Fibroblast of the aortic adventitia (primary cell): ENCODE measurements at places on chromosomes 5 and 9. TPM values are rescaled to one million over a fixed set of nuclear protein-coding genes. Genes with fewer than 3 reads are reported as not detected.

- peak; percentile 48 for DNase-seq
Observed at GRCh38 chr5:60492958-60493357, 207.0 kb downstream of the DEPDC1B start.

- no peak for DNase-seq
Observed at GRCh38 chr5:119840175-119840574, 210.8 kb downstream of the FAM170A start.

DNA sequence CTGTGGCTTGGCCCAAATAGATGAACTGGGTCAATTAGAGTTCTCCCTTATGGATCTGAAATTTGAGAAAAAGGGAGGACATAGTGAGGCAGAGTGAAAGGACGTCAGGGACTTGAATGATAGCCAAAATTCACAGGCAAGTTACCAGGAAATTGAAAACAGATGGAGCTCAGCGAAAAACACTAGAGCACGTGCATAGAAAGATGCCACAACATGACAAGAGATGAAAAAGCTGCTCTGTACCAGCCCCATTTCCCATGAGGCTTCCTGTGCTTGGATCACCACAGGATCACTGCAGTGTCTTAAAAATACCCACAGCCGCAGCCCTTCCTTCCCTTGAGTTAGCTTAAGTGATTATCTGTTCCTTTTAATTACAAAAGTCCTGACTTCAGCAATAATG, 39.0 kb upstream of the HOMER1 start:
- DNase-seq = peak; percentile 59

DNA sequence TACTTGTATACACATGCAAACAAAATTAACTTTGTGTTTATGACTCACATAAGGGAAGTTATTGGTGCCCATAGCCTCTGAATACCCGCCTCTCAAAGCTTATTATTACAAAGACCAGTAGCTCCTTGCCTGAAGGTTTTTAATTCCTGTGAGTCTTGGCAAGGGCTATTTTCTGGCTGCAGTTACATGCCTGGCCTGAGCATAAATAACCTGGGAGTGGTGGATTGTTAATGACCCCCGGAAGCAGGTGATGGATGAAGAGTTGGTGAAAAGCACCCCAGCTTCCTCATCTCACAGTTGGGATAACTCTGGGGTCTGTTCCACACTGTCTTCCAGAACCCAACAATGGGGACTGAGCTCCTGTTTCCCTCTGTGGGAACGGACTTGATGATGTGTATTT, 594.5 kb downstream of the PDE4D start:
- DNase-seq = no peak

DNA sequence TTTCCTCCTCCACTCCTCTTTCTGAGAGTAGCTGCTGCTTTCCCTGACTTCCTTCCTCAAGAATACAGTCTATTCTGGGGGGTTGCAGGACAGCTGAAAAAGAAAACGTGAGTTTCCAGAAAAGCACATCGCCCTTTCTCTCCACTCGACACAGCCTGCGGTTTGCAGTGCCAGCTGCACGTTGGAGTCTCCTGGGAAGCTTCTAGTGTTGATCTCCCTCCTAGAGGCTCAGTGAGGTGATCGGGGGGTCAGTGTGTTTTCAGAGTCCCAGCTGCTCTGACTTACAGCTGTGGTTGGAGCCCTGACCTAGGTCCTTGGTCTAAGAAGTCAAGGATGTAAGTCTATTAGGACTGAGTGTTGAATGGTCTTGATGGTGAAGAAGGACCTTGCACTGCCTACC, 25.0 kb upstream of the SUSD3 start:
- DNase-seq = no peak

DNA sequence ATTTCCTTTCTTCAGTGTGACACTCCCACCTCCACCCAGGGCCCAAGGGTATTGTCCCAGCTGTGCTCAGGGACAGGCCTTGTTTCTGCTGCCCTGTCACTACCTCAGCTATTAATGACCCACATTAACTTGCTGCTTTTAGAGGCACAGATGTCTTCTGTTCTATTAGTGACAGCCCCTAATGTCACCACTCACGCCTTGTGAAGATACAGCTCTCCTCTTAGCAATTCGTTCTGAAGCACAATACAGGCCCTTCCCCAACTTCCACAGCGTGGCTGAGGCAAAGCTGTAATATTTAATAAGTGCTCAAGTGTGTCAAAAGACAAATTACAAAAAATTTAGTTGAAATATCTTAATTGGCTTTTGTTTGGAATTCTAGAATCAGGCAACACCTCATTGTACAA, 44.7 kb upstream of the HMGCS1 start:
- no peak for DNase-seq

DNA sequence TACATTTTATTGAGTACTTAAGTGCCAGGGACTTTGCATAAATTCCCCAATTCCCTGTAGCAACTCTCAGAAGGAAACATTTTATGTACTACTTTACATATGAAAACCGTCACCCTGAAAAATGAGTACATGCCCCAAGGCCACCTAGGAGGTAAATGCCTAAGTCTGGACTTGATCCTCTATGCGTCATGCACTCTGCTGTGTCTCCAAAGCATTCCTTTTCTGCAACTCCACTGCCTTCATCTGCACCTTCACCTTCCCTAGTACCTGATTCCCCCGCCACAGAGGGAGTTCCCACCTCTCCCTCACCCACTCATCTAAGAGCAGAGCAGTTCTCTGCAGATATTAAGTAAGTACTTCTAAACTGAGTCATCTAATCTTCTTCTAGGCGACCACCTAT, 75.2 kb upstream of the HRH2 start:
- no peak for DNase-seq

DNA sequence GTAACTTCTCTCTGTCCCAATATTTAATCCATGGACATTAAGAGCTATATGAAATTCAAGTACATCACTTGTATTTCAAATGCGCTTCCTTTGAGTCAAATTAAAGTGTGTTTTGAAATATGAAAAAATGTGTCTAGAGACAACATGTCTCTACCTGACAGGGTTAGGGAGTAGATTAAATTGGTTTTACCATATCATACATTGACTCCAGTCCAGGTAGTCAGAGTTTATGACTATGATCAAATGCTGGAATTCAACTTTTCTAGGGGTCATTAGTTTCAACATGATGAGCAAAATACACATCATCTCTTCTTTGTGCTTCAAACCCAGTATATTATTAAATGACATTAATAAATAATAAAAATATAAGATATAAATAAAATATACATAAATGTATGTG, 259.2 kb downstream of the CDH10 start:
- DNase-seq = no peak

DNA sequence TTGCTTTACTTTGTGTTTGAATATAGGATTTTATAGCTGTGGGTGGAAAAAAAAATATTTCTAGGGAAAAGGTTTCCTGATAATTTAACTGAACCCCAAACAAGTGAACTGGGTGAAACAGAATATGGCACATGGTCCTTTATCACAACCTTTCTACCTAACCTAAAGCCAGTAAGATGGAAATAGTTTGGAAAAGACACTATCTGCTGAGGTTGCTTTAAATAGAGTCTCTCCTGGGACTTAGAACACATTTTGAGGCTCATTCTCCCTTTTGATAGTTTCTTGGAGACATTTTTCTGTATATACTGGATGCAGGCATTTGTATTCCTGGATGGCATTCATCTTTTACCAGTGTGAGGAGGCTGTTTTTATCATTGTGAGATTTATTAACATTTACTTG, 39.4 kb downstream of the BASP1 start:
- DNase-seq = no peak

PFN3 gene
- total RNA-seq = not detected in 2 replicates

BTNL3 gene
- total RNA-seq = not detected in 2 replicates

FGF10 gene
- total RNA-seq = 0.16 and 1.2 TPM in 2 replicates

LRRC19 gene
- not detected in 2 replicates for total RNA-seq

GLDC gene
- 0.65 and 1.8 TPM in 2 replicates for total RNA-seq

GADD45G gene
- 0.36 and 6.1 TPM in 2 replicates for total RNA-seq

BTNL8 gene
- total RNA-seq = not detected in 2 replicates
